ENCODE measurements at places on chromosomes 5 and 9.
A peak's percentile ranks its signal among the peaks of the same experiment; 100 is the strongest.

DNA sequence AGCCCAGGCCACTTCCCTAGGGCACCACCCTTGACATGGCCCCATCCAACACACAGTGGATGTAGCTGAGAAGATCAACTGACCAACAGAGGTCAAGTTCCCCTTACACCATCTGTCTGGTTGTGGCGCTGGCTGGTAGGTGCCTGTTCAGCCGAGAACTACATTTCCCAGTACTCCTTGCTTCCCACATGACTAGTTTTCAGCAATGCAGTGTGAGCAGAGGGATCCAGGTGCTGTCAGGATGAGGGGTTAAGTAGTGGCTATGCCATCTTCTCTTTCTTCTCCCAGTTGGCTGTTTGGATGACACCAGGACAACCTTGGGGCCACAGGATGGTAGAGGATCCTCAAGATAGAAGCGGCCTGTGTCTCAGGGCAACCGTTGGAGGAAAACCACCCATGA, 48.6 kb upstream of the SH3PXD2B start:
- no peak for DNase-seq

DNA sequence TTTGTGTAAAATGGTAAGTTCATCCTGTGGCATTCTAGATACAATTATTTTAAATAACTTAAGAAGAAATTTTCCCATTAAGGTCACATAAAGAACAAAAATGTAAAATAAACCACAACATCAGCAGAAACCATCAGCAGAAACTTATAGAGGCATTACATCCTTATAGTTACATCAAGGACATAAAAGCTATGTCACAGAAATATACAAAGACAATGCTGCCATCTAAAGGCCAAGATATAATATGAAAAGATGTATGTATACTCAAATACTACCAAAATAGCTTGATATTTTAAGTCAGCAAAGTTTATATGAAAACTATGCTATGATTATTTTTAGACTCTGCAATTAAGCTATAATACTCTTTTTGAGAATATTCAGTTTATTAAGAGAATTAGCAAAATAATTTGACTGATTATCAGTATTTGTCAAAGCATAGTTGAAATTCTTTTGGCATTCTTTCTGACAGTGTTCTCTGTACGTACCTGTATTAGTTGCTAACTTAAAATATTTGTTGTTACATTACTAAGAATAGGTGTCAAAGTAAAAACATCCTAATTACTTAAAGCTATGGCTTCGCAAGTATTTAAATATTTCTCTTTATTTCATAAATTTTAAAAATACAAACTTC, 36.2 kb downstream of the FBXL17 start:
- no peak for DNase-seq

- DNase-seq: no peak
Observed at GRCh38 chr9:94949370-94949769, 222.9 kb downstream of the AOPEP start.

GRCh38 chr5:83551821-83552220, 80.3 kb downstream of the VCAN start:
- no peak for DNase-seq

- no peak for DNase-seq
Observed at GRCh38 chr5:120794121-120794520, 330.0 kb downstream of the PRR16 start.

- DNase-seq: no peak
Observed at GRCh38 chr5:90558344-90559192, at the start of gene ADGRV1. Gene ADGRV1 (plus strand): TSS chr5:90558797. CDS start chr5:90558896, 99 bp downstream.

DNA sequence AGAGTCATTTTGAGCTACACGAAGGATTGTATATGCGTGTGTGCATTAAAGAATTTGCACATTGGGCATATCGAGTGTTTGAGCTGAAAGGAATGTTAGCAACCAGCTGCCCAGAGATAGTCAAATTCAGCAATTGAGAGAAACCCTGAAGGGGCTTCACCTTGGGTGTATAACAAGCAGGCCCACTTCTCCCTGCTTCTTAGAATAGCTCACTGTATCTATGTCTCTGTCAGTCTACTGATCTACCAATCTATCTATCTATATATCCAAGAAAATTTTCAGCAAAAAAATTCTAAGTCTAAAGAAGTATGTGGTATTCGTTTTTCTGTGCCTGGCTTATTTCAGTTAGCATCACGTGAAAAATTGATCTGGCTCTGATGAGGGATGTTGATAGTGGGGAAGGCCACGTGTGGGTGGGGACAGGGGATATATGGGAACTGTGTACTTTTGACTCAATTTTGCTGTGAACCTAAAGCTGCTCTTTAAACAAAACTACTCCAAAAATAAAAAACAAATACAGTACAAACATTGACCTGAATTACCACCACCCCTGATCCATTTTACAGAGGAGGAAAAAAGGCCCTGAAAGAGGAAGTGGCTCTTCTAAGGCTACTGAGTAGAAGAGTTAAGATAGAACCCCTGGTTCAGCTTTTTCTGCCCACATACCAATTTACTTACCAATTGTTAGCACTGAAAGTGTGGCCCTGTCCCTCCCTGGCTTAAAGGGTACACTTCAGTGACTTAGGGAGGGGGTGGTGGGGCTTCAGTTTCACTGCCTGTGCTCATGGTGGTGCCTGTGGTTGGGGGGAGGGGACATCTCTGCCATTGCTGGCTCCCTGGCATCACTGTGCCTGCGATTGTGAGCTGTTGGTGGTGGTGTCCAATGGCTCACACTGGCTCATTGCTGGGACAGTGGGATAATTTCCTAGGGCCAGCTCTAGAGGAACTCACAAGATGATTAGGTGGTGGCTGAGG, 141.8 kb downstream of the DOCK2 start:
- DNase-seq: no peak

DNA sequence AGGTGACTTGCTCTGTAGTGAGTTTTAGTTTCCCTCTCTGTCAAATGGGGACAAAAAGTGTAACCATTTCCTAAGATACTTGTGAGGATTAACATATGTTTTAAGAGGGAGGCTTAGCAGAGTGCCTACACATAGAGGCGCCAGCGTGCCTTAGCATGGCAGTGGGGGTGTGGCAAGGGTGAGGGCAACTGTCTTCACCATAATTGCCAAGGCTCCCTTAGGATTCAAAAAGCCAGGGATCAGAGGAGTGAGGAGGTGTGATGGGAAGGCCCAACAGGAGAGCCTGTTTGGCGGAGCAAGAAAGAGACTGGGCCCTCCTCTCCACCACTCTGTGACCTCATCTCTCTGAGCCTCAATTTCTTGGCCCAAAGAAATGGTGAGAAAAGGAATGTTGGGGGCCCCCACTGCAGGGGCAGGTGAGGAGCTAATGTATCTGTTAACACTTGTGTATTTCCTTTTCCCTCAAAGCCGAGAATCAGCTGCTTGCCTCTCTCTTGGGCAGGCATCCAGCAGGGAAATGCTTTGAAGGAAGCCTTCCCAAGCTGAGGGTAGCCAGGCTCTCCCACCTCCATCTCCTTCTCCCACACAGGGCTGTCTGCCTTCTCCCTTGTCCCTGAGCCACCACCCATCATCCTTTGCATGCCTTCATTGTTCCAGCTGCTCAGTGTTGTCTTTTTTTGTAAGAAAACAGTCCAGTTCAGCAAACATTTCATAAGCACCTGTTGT, 76.0 kb downstream of the DAB2IP start:
- no peak for DNase-seq

GRCh38 chr5:114174837-114175236, 187.0 kb upstream of the KCNN2 start:
- DNase-seq: no peak

GRCh38 chr9:119101048-119101447, 268.2 kb downstream of the BRINP1 start:
- no peak for DNase-seq

DNA sequence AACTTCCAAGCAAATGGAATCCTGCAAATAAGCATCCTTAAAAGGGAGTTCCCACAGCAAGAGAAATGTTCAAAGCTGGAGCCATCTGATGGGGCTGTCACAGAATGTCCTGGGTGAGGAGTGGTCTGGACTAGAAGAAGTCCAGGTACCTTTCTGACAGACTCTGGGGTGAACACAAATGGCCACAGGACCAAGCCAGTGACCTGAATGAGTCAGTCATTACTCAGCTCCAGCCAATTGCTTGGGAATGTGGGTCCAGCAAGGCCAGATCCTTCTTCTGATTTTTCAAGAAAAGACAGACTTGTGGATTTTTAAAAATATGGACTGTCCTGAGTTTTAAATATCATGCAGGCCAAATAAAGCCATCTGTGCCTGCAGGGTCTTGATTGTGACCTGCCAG, 30.1 kb downstream of the GALNT10 start:
- DNase-seq: no peak

DNA sequence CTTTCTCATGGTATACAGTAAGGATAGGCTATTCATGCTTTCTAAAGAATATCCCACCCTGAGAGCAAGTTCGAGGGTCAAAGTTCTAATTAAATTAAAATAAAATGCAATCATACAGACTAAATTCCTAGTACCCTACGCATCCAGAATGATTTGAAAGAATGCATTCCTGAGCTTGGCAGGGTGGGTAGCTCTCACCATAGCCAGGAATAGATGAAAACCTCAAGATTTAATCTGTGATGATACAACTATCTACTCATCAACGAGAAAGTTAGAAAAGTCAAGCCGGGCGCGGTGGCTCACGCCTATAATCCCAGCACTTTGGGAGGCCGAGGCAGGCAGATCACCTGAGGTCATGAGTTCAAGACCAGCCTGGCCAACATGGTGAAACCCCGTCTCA, 32.3 kb downstream of the SERINC5 start:
- no peak for DNase-seq

DNA sequence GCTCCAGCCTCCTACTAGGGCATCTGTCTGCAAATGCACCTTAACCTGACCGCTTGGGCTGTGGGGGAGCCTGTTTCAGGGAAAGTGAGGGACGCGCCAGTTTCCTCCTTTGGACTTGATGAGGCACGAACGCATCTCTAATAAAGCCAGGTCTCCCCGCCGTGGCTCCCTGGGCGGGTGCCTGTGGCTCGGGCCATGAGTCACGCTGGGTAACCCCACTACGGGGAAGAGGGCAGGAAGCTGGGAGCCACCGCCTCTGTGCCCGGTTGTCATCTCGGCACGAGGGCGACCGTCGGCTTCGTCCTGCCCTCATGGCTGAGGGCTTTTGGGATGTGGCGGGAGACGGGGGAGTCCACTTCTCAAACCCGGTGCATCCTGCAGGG, 12.1 kb downstream of the NOTCH1 start:
- peak; percentile 72 for DNase-seq

GRCh38 chr5:2557435-2557834, 194.0 kb downstream of the IRX2 start:
- DNase-seq: no peak

DNA sequence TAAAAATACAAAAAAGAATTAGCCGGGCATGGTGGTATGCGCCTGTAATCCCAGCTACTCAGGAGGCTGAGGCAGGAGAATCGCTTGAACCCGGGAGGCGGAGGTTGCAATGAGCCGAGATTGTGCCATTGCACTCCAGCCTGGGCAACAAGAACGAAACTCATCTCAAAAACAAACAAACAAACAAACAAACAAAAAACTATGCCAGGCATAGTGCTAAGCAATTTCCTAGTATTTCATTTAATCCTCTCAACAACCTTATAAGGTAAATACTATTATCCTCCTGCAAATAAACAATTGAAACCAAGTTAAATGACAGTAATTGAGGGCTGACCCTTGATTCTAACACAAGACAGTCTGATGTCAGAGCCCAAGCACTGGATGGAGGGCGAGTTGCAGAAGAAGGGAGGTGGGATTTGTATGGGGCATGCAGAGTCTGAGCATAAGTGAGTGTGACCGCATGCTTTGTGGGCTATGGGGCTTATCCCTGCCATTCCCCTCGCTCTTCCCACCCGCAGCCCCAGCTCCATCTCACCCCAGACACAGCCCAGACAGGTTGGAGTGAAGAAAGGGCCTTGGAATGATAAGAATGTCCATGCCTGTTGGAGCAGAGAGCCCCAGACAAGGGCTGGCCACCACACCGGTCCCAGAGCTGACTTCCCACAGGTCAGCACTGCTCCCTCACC, 24.3 kb upstream of the RPS14 start:
- no peak for DNase-seq

DNA sequence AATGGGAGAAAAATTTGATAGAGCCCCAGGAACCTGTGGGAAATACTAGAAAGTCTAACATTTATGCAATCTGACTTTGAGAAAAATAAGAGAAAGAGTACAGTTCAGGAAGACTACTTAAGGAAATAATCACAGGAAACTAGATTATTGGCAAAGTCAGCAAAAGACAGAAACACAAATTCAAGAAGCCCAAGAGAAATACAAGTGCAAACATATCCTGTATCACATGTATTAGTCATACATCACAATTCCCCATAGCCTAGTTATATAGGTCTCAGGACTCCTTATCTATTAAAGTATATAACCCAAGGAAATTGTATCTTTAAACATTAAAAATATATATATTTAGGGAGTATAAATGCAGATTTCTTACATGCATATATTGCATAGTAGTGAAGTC, 100.8 kb downstream of the HOMER1 start:
- DNase-seq: no peak

- DNase-seq: no peak
Observed at GRCh38 chr5:26482810-26483375, 555.5 kb downstream of the CDH9 start.

- no peak for DNase-seq
Observed at GRCh38 chr9:134055981-134056461, 11.8 kb downstream of the BRD3 start.

- DNase-seq: no peak
Observed at GRCh38 chr9:131994364-131995125, 85.1 kb downstream of the MED27 start.

GRCh38 chr9:122059955-122060324, 33.2 kb downstream of the TTLL11 start:
- DNase-seq: no peak

DNA sequence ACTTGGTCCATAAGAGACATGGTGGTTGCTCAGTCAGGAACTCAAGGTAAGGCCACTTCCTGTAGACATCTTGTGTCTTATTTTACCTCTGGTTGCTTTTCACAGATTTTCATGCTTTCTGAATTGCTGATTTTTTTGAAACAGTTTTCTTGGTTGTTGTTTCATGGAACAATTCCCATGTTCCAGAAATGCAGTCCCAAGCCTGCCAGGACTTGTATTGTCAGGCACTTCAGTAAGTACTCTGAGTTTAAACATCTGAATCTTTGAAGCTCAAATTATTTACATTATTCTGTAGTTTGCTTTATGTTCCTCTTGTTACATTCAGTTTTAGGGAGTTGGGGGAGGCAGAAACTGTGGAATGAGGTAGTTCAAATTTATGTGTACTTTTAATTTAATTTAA, 290.2 kb downstream of the DMRT2 start:
- DNase-seq: no peak

GRCh38 chr5:27093279-27093678, 54.9 kb upstream of the CDH9 start:
- no peak for DNase-seq

DNA sequence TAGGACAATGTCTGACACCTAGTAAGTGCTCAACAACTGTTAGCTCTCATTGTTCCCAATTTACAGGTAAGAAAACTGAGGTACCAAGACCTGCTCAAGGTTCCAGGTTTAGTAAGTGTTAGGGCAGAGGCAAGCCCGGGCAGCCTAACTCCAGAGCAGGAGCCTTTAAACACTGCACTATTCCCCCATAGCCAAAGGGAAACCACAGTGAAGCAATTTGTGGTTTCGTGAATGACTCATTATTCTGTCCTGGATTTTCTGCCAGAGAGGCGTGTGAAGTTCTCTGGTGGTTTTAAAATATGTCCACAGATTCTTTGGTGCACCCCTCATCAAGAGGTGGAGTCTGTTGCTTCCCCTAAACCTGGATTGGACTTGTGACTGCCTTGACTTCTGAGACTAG, 1.0 kb upstream of the MCC start:
- peak; percentile 10 for DNase-seq
